Stimulated activated effector memory CD8-positive, alpha-beta T cell treated with anti-CD3 and anti-CD28 coated beads, Interleukin-12 subunit alpha, Interleukin-12 subunit beta, amount 100 ng/mL, for 72 hours (primary cell): ENCODE measurements at places on chromosomes 2 and 18.

DNA sequence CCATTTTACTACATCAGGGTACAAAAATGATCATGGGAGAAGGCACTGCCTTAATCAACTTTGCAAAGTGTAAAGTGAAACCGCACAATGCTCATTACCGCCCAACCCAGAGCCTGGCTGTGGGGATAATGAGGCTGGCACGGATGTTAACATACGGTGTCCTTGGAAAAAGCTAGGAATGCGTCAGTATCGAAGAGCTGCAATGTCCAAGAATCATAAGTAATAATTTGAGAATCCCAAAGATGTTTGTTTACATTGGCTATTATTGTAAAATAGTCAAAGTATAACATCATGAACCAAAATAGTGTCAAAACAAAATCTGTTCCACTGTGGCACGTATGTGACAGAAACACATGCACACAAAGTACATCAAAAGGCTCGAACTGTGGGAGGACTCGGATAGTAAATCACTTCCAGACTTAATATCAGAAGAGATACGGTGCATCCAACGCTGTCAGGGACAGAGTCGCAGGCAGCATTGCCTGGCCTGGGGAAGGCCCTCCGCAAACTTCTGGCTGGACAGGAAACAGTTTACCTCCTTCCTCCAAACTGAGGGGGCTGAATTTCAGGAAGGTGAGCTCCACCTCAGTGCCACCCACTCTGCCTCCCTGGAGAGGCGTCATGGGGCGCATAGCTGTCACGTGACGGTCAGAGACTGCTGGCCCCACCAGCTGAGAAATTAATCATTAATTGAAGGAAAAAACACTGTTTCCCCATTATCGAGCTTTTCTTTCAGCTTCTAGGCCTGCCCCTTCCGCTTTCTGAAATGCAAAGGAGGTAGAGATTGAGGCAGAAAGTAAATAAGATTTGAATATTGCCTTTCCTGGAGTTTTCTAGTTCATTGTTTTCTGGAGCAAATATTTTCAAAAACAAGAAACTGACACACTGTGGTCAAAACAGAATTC, 1.8 kb upstream of the ID2 start:
- peak; percentile 65 for DNase-seq

- no peak for DNase-seq
Measured at GRCh38 chr18:3540805-3541548, 91.0 kb downstream of the TGIF1 start.

DNA sequence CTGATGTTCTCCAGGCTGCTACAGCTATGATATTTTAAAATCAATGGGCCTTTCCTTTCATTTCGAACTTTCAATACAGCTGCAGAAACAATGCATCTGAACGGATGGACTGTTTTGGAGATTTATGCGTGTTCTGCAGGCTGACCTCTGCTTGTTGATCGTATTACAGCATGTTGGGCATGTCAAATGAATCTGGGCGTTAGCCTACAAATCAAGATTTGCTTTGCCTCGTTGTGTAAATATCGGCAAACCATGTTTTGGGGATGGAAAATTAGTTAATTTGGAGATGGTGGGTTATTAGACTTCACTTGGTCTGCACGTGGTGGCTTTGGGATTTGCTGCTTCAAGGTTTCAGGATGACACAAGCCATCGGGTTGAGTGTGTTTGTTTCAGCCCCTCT, 129.3 kb downstream of the AGAP1 start:
- no peak for DNase-seq

DNA sequence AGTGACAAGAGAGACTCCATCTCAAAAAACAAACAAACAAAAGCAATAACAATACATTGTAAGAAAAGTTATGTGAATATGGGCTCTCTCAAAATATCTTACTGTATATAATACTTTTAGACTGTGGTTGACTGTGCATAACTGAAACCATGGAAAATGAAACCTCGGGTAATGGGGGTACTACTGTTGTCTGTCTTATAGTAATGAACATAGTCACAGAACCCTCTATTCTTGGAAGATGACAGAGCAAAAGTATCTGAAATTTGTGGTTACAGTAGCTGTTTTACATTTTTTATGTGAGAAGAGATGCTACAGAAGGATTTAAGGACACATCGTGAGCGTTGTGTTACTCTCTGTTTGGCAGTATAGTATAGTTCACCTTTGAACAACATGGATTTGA, 60.5 kb downstream of the MAP4K4 start:
- no peak for DNase-seq

DNA sequence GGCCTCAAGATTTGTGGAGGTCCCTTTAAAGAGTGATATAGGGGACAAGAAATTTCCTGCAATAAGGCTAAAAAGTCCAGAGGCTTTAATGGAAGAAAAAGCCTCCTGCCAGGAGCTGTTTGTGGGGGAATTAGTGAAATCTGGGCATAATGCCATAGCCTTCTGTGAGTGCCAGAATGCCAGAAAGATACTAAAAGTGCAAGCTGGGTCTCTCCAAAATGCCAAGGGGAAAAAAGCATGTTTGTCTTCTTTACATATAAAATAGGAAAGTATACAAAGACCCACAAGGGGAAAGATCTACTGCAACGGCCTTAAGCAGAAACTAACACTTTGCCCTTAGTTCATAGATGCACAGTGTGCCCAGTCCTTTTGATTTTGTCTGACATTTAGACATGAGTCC, 647.7 kb upstream of the ZNF804A start:
- no peak for DNase-seq

- DNase-seq, result peak; percentile 29
Measured at GRCh38 chr2:48205137-48205798, 299.0 kb upstream of the FBXO11 start.

DNA sequence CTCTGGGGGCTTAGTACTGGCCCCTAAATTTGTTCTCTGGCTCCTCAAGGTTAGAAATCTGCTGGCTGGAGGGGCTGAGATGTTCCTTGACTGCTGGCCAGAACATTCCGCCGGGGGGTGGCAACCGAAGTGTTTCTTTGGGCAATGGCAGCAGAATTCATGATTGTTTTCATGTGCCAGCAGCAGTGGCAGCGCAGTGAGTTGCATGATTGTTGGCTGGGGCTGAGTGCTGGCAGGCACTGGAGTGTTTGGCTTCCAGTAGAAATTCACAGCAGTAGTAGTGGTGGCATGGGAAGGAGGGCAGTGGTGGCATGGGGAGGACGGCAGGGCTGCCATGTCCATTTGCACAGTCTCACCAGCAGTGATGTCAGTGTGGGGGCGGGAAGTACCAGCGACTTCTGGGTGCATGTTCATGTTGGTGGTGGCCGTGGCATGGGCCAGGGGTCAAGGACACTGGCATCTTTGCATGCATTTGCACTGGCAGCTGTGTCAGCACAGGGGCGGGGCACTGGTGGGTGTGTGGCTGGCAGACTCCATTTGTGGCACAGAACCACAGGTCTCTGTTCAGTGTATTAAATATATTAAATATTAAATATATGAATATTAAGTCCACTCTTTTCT, 130.6 kb upstream of the CDH7 start:
- no peak for DNase-seq

DNA sequence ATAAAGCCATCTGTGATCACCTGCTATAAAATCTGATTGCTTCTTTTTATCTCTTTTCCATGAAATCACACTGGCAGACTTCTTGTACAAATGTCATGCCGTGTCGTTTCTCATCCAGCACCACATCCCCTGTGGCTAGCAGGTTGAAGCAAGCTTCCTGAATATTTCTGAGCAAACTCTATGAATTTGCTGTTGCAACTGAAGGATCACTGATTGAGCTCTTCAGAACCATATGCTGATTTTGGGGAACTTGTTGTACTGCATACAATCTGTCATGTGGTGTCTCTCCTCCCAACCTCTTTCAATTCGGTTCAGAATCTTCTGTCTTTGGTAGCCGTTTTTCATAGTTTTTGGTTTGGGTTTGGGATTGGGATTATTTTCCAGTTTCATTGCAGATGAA, 57.7 kb upstream of the RBMS1 start:
- no peak for DNase-seq

GRCh38 chr2:103010306-103010705, 248.5 kb downstream of the TMEM182 start:
- no peak for DNase-seq

DNA sequence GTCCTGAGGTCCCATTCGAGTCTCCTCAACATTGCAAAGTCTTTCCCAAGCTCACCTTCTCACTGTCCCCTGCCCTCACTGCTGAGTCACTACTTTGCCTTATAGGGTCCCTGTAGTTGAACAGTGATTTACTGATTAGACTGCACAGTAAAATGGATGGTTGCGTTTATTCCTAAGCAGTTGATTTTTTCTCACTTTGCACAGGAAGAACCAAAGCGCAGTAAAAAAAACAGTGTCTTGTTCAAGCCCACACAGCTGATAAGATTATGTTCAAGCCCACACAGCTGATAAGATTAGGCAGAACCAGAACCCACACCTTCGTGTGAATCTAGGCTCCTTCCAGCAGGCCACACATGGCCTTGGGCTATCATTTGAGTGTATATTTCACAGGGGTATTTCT, 215.3 kb upstream of the COPS8 start:
- no peak for DNase-seq
